NCI-H526 treated with DMSO at 0.1 percent for 48 hours (cell line): ENCODE measurements at places on chromosomes 11 and 22.

- DNase-seq, result no peak
These were observed 188.5 kb upstream of the MPPED2 start for GRCh38 chr11:30774496-30775232.

- no peak for DNase-seq
These were observed 123.4 kb downstream of the CTTN start for GRCh38 chr11:70521475-70522308.

DNA sequence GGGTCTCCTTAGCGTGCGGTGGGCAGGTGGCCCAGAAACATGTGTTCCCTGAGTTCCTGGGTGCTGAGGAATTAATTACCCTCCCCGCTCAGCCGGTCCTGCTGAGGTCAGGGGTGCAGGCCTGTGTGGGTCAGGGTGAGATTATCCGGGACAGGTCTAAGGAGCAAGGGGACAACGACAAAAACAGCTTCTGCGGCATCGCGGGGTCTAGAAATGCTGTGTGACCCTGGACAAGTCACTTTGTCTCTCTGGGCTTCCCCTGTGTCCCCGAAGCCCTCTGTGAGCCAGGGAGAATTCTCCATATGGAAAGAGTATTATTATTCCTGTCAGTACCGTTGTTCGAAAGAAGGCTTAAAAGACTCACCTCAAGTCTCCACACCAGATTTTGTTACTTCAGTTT lies 186.1 kb downstream of the MN1 start:
- DNase-seq, result no peak

DNA sequence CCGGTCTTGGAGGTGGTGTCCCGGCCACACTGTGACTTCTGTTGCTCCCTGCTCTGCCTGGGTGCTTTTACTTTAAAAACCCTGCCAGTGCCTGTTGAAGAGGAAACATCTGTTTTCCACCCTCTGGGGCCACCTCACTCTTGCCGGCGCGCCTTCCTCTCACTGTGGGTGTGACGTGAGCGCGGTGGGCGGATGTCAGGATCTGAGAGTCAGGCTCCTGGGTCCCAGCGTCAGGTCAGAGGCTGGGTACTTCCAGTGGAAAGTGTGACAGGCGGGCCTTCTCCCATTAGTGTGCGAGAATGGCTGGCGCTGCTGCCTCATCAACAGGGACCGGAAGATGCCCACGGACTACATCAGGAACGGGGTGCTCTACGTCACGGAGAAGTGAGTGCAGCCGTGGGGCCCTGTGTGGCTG lies 54.2 kb downstream of the GRAMD4 start:
- DNase-seq, result no peak

DNA sequence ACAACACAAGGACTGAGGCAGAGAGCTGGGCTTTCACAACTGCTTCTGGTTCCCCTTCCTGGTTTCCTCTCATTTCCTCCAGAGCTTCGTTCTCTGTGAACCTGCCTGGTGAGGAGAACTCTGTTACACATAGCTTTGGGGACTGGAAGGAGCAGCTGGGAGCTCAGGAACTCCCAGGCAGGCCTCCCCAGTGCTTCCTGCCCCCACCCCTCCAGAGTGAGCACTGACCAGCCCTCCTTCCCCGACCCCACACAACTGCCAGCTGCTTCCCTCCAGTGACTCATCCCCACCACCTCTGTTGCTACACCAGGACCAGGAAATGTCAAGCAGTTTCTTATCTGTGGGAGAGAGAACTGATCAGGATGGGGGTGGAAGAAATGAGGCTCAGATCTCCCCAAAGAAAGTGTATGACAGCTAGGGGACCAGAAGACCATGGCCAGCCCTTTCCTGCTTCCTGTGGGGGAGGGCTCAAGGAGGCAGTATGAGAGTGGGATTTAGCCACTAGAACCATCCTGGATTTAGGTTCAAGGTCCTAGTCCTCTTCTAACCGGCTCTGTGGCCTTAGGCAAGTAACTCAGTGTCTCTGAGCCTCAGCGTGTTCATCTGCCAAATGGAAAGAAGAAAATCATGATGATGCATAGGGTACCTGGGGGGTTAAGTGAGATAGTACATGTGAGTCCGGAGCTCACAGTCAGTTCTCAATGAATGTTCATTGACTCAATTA lies 4.5 kb upstream of the TP53I11 start:
- DNase-seq, result no peak

DNA sequence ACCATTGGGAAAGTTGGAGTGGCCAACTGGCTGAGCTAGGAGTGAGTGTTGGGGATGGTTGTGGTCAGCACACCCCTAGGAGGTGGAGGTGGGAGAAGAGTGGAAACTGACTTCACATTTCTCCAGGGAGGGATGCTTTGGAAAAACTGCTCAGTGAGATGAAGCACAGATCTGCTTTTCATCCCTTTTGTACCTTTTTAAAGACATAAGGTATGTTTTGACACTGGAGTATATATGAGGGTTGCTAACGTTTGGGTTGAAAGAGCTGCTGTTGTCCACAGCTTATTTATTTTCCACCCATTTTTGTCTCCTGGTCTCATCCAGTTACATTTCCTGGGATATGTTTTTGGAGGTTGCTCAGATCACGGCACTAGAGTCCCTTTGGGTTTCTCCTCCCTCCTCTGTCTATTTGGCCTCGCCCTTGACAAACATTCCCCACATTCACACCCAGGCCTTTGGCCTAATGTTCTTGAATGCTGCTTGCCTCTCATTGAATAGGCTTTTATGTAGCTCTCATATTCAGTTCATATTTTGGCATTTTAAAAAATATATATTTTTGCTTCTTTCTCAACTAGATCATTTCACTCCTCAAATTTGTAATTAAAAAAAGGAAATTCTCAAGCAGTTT lies 8.3 kb downstream of the SREBF2 start:
- no peak for DNase-seq

GRCh38 chr22:31096657-31097279 lies 10.6 kb downstream of the SELENOM start:
- no peak for DNase-seq

GRCh38 chr11:102256251-102256650 lies 61.0 kb upstream of the BIRC3 start:
- DNase-seq, result no peak

DNA sequence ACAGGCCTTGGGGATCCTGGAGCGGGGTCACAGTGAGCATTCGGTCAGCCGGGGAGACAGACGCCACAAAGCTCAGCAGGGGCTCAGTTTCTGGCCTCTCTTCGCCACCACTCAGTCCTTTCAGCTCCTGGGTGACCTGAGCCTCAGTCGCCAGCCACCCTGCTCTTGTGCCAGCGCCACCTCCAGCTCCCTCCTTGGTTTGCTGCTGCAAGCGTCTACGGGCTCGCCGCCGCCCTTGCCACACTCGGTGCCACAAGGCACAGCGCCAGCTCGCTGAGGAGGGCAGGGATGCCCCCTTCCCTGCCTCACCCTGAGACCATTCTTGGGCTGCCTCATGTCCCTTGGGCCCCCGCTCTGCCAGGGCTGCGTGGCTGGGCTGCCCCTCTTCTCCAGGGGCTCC lies 1.5 kb upstream of the EEF1G start:
- DNase-seq, result no peak

- no peak for DNase-seq
These were observed 9.7 kb downstream of the LRFN4 start for GRCh38 chr11:66866511-66866986.

DNA sequence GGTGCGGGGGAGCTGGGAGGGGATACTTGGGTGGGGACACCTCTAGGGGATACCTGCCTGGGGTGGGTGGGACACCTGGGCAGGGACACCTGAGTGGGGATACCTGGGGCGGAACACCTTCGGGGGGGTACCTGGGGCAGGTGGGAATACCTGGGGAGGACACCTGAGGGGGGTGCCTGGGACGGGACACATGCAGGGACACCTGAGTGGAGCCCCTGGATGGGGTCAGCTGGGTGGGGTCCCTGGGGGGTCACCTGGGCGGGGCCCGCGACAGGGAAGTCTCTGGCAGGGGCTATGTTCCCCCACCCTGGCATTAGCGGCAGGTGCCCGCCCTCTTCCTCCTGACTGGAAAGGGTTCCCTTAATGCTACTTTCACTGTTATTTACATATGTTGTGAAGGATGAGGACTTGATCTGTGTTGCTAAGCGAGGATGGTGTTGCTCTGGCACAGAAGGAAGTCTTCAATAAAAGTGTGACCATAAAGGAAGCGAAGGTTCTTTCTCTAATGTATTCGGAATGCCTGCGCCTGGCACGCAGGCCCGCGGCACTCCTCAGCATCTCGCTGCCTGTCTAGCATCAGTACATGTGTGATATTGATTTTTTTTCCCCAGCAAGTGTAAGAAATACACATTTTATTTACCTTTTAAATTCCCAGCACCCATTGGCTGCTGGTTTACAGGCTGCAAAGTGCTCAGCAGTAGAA lies 801.7 kb downstream of the BRD1 start:
- DNase-seq, result no peak

DNA sequence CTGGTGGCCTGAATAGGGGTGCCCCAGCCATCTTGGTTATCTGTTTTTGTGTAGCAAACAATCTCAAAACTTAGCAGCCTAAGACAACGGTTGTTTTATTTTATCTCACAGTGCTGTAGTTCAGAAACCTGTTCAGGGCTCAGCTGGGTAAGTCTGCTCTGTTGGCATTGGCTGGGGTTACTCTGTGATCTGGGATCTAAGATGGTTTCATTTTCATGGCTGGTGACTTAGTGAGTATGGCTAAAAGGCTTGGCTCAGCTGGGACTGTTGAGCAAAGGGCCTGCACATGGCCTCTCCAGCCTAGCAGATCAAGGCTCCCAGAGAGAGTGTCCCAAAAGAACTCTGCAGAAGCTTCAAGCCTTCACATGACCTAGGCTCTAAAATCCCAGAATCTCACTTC lies 60.8 kb upstream of the POU2AF1 start:
- DNase-seq, result no peak

DNA sequence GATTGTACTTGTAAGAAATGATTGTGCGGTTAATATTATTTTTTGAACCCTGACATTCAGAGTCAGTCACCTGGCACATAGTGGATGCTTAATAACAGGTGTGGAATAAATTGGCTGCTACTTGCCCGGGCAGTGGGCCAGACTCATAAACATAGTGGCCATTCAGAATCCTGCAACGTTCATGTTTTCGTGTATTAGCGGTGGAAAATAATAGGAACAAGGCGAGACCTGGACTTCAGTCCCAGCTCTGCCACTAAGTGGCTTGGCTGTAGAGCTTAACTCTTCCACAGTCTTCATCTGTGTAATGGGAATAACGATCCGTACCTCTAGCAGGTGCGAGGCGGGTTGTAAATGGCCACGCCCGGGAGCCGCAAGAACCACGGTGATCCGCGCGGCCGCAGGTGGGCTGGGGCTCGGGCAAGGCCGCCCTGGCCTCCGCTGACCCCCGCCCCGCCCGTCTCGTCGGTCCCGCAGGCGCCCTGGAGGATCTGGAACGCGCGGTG lies 761 bp upstream of the TMEM25 start:
- peak; percentile 85 for DNase-seq

- DNase-seq, result no peak
These were observed 34.8 kb upstream of the SOX10 start for GRCh38 chr22:38018938-38019827.

DNA sequence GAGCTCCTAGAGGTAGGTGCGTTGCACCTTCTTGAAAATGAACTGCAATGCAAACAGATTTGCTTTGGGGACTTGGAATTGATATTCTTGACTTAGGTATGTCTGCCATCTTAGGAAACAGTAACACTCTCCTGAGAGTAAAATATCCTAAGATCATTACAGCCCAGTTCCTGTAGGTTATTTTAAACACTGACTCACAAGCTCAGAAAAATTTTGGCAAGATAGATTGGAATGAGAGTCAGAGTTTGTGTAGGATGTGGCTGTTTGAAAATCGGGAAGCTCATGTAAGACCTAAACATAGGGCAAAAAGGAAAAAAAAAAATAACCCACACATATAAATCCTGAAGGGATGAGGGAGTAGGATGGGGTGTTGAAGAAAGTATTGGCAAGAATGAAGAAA lies 377.0 kb upstream of the LRRC4C start:
- DNase-seq, result no peak

GRCh38 chr11:126838779-126839178 lies 161.8 kb downstream of the KIRREL3 start:
- no peak for DNase-seq

GRCh38 chr11:73387594-73388264 lies 11.5 kb downstream of the RELT start:
- no peak for DNase-seq

GRCh38 chr11:114080219-114080618 lies 20.7 kb downstream of the ZBTB16 start:
- DNase-seq, result no peak

GRCh38 chr11:35464308-35464707 lies 45.0 kb upstream of the SLC1A2 start:
- DNase-seq, result no peak

- DNase-seq, result no peak
These were observed 22.1 kb downstream of the TAB1 start for GRCh38 chr22:39421691-39422090.

DNA sequence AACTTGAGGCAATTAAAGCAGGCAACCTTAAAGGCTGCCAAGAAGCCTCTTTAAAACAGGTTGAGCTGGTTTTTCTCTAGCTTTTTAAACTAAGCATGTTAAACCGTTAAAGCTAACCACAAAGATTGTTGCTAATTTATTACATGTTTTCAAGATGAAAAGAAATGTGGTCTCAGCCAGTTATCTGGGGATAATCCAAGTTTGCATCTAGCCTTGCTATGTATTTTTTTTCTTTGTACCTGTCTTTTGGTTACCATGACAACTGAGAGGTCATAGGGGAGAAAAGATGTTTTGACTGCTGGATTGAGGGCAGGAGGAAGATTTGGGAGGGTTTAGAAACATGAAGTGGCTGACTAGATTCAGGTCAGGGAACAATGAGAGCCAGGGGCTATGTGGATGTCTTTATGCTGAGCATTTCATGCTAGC lies 19.2 kb upstream of the PGM2L1 start:
- no peak for DNase-seq

GRCh38 chr11:109697140-109697843 lies 275.3 kb downstream of the C11orf87 start:
- peak; percentile 90 for DNase-seq

DNA sequence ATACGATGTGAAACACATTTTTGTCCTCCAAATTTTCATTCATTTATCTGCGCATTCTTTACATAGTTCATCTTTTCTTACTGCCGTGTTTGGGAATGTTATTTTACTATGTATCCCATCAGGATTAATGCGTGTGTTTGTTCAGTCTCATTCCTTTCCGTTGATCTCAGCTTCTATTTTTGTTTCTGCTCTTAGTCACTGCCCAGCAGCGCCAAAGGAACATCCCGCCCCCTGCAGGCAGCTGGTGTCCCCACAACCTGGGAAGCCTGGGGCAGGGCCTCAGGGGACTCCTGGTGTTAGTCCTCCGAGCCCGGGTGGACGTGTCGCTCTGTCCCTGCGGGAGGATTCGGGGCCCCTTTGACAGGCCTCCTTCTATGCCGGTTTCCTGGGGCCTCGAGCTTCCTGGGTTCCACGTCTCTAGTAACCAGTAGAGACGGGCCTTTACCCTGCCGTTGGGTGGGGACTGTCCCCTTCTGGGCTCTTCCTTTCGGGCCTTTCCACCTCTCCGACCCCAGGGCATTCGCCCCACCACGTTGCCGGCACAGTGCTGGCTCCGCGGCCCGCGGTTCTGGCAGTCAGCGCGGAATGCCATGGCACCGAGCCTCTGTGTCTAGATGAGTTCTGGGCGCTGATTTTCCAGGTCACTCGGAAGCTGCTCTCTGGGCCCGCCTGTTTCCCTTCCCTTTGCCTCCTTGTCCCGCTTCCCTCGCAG lies 39.8 kb downstream of the WEE1 start:
- peak; percentile 88 for DNase-seq

- DNase-seq, result no peak
These were observed 261.2 kb downstream of the CADM1 start for GRCh38 chr11:115242982-115243381.
